CD4-positive, alpha-beta T cell (primary cell): ENCODE measurements at places on chromosomes 4 and X.

GRCh38 chrX:3461397-3462165, 115.1 kb upstream of the MXRA5 start:
- no peaks in the 10 kb centered on the region for H3K36me3 ChIP-seq
- no peaks in the 10 kb centered on the region for H3K4me1 ChIP-seq
- DNase-seq, result no peak
- no peak overlapping the region for H3K27ac ChIP-seq

GRCh38 chrX:1336331-1336943, at the start of gene IL3RA:
Gene IL3RA, plus strand, starts transcription at chrX:1336785. Its CDS starts 4,981 bp downstream, at chrX:1341766.
- no peak within 1 kb of the TSS for H3K27ac ChIP-seq
- H3K36me3 ChIP-seq, result no peaks in the 10 kb centered on the region
- no peak for DNase-seq
- H3K27me3 ChIP-seq, result no peaks in the 10 kb centered on the region
- H3K4me1 ChIP-seq, result peaks cover 19% of the 10 kb centered on the region

GRCh38 chr4:80072228-80072743, 743 bp downstream of the ANTXR2 start:
- peaks cover 22% of the 10 kb centered on the region for H3K4me1 ChIP-seq
- H3K27ac ChIP-seq, result peak overlapping the region; percentile 78
- H3K27me3 ChIP-seq, result no peaks in the 10 kb centered on the region
- DNase-seq, result peak; percentile 49
- peak overlapping the region; percentile 90 for H3K4me3 ChIP-seq
- peaks cover 12% of the 10 kb centered on the region for H3K36me3 ChIP-seq

GRCh38 chrX:70485466-70485865, 40.8 kb downstream of the DLG3 start:
- H3K27me3 ChIP-seq, result no peaks in the 10 kb centered on the region
- peaks cover 11% of the 10 kb centered on the region for H3K36me3 ChIP-seq
- no peak overlapping the region for H3K27ac ChIP-seq
- no peak overlapping the region for H3K4me3 ChIP-seq

DNA sequence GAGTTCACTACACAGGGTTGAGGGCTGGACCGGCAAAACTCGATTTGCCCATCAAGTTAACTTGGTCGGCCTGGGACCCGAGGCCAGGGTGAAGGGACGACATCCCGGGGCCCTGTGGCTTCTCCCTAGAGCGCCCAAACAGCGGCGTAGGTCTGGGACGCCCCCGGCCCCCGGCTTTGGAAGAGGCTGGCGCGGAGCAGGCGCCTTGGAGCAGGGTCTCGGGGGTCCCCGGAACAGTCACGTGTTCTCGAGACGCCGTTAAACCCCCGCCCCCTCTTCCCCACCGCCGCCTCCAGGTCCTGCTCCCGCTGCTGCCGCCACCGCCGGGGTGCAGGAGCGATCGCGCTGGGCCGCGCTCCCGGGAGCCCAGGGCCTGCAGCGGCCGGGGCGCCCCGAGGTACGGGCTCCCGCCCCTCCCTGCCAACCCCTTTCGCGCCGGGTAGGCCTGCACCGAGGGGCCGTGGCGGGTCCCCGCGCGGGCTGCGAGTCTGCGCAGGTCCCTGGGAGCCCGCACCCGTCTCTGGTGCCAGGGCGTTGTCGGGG, at the start of gene NPY5R:
TSS of gene NPY5R (plus strand) at position 289 of the 543 bp plus-strand sequence. CDS start 6,382 bp downstream, outside the sequence.
- no peak within 1 kb of the TSS for H3K27ac ChIP-seq
- no peak within 1 kb of the TSS for H3K4me3 ChIP-seq
- H3K27me3 ChIP-seq, result peaks cover 15% of the 10 kb centered on the region
- DNase-seq, result no peak

DNA sequence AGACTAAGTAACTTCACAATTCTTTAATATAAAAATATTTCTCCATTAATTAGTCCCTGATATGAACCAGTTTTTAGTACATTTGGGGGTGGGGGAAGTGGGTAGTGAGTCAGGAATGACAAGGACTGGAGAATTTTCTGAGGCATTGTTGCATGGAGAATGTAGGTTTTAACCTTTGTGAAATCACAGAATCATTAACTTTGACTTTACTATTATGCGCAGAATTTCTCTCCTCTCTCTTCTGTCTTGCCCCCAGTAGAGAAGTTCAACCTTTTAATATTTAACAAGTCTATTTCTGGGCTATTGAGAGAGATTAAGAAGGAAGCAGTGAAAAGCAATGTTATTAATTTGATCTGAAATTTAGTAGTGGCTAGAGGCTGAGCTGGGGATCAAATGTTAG, 597.0 kb downstream of the PCDH18 start:
- no peaks in the 10 kb centered on the region for H3K27me3 ChIP-seq
- no peak overlapping the region for H3K4me3 ChIP-seq
- no peak overlapping the region for H3K27ac ChIP-seq
- H3K4me1 ChIP-seq, result no peaks in the 10 kb centered on the region
- H3K36me3 ChIP-seq, result no peaks in the 10 kb centered on the region

- H3K36me3 ChIP-seq, result no peaks in the 10 kb centered on the region
- H3K4me1 ChIP-seq, result no peaks in the 10 kb centered on the region
- no peak overlapping the region for H3K4me3 ChIP-seq
- no peaks in the 10 kb centered on the region for H3K27me3 ChIP-seq
Observed at GRCh38 chrX:132967049-132967448, 8.6 kb upstream of the HS6ST2 start.

DNA sequence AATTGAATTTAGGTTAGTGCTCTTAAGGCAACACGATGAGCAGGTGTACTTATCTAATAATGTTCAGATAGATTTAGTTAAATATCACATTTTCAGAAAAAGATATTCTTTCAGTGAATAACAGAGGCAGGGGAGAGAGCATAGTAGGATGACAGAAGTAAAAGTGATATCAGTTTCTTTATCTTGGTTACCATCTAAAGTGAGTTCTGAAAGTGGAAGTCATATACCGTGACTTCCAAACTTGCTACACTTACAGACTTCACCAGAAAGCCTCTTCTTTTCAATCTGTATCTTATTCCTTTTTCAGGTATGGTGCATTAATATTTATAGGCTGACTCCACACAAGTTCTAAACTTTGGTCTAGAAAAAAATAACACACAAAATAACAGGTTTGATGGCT, 124.9 kb downstream of the POU4F2 start:
- peaks cover 4% of the 10 kb centered on the region for H3K27me3 ChIP-seq
- H3K4me3 ChIP-seq, result no peak overlapping the region
- DNase-seq, result no peak
- no peak overlapping the region for H3K27ac ChIP-seq
- no peaks in the 10 kb centered on the region for H3K4me1 ChIP-seq

GRCh38 chr4:56181140-56181953, 205.9 kb downstream of the AASDH start:
- H3K4me1 ChIP-seq, result no peaks in the 10 kb centered on the region
- no peaks in the 10 kb centered on the region for H3K27me3 ChIP-seq
- H3K4me3 ChIP-seq, result no peak overlapping the region
- DNase-seq, result no peak
- H3K36me3 ChIP-seq, result no peaks in the 10 kb centered on the region

GRCh38 chr4:1215141-1216075, 33.5 kb downstream of the CTBP1 start:
- H3K27ac ChIP-seq, result no peak overlapping the region
- H3K4me1 ChIP-seq, result peaks cover 44% of the 10 kb centered on the region

DNA sequence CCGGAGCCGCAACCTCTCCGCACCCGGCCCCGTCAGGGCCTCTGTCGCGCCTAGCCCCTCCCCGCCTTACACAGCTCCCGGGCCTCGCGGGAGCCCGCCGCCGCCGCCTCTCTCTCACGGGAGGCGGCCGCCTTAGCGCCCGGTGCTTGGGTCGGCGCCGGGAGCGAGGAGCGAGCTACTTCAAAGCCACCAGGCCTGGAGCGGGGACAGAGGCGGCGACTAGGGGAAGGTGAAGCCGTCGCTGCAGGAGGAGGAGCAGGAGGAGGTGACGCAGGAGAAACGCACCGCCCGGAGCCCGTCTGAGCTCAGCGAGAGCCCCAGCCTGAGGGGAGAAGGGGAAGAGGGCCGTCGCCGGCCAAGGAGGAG, 250 bp downstream of the USP9X start:
- H3K27me3 ChIP-seq, result no peaks in the 10 kb centered on the region
- peak overlapping the region; percentile 86 for H3K4me3 ChIP-seq
- peaks cover 2% of the 10 kb centered on the region for H3K36me3 ChIP-seq
- peak; percentile 64 for DNase-seq

DNA sequence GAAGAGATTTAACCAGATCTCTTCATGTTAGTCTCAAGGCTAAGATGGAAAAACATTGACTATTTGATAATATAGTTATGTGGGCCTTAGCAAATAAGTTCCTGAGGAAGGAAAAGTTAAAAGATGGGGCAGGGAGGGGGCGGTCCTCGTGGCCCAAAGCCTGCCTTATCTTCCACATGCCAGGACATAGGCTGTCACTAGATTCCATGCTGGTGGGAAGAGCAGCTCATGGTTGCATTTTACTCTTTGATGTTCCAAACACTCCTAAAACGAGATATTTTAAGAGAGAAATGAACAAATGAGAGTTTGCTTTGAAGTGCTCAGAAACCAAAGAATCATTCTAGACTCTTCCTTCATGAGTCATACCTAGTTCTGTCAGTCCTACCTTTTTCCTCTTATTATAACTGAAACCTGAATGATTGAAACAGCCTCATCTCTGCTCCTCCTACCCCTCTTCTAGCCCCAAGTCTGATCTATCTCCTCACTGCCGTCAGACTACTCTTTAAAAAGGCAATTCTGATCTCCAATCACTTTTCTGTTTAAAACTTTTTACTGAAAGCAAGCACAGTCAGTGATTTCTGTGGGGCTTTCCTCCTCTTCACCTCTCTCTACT, 25.1 kb downstream of the RAB9B start:
- H3K4me1 ChIP-seq, result no peaks in the 10 kb centered on the region
- no peaks in the 10 kb centered on the region for H3K36me3 ChIP-seq
- DNase-seq, result no peak
- H3K27ac ChIP-seq, result no peak overlapping the region
- H3K27me3 ChIP-seq, result no peaks in the 10 kb centered on the region
- H3K4me3 ChIP-seq, result no peak overlapping the region

- no peaks in the 10 kb centered on the region for H3K36me3 ChIP-seq
- no peak for DNase-seq
- no peak overlapping the region for H3K4me3 ChIP-seq
Observed at GRCh38 chrX:11888421-11888820, 130.4 kb downstream of the MSL3 start.

GRCh38 chr4:184237612-184238011, 19.9 kb upstream of the ENPP6 start:
- H3K27me3 ChIP-seq, result no peaks in the 10 kb centered on the region
- no peak overlapping the region for H3K4me3 ChIP-seq
- H3K36me3 ChIP-seq, result no peaks in the 10 kb centered on the region

- peaks cover 2% of the 10 kb centered on the region for H3K27me3 ChIP-seq
- no peak for DNase-seq
- no peak overlapping the region for H3K4me3 ChIP-seq
- H3K27ac ChIP-seq, result no peak overlapping the region
- no peaks in the 10 kb centered on the region for H3K4me1 ChIP-seq
- H3K36me3 ChIP-seq, result no peaks in the 10 kb centered on the region
Observed at GRCh38 chr4:9870165-9870790, 88.8 kb downstream of the DRD5 start.

- H3K27me3 ChIP-seq, result peaks cover 2% of the 10 kb centered on the region
- H3K36me3 ChIP-seq, result no peaks in the 10 kb centered on the region
- DNase-seq, result no peak
- no peak overlapping the region for H3K27ac ChIP-seq
Observed at GRCh38 chr4:3827616-3828492, 61.7 kb downstream of the ADRA2C start.

GRCh38 chrX:142483965-142484364, 278.9 kb upstream of the MAGEC2 start:
- no peaks in the 10 kb centered on the region for H3K36me3 ChIP-seq
- no peak overlapping the region for H3K27ac ChIP-seq
- no peak overlapping the region for H3K4me3 ChIP-seq
- no peak for DNase-seq

- no peaks in the 10 kb centered on the region for H3K27me3 ChIP-seq
- DNase-seq, result no peak
- H3K4me3 ChIP-seq, result no peak overlapping the region
Observed at GRCh38 chr4:66048861-66049260, 378.6 kb upstream of the EPHA5 start.

- no peak overlapping the region for H3K27ac ChIP-seq
- no peak for DNase-seq
- no peak overlapping the region for H3K4me3 ChIP-seq
- peaks cover 7% of the 10 kb centered on the region for H3K27me3 ChIP-seq
- peaks cover 16% of the 10 kb centered on the region for H3K4me1 ChIP-seq
Observed at GRCh38 chr4:120924931-120925330, 2.4 kb upstream of the PRDM5 start.

DNA sequence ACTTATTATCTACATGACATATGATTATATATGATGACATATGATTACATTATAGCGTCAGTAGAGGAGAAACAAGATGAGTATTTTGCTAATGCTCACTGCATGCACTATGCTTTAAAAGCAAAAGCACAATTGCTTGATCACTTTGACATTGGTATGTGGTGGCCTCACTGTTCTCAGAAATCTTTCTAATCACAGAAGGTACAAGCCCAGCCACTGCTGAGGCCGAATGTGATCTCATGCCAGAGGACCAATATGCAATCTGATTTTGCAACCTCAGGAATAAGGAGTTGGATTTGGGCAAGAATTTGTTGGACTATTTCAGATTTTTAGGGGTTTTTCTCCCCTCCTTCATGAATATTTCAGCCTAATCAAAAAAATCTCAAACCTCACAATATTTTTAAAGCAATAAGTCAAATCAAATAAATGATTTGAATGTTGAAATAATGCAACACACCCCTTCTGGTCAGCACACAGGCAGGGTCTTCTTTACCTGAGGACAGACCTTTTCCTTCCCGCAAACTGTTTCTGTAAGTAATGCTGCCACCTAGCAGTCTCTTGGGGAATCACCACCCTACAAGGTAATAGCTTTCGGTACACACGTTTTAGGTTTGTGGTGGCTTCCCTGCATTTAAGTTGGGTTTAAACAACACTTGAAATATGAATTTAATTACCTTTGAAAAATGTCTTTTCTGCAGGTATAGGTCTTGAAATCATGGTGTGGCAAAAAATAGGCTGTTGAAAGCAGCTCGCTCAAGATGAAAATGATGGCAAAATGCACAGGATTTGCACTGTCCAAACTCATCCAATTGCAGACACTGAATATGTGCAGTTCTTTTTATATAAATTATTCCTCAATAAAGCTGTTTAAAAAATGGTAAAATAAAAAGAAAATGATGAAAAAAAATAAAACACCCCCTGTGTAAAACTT, 4.8 kb upstream of the CXCL13 start:
- H3K27ac ChIP-seq, result no peak overlapping the region
- no peaks in the 10 kb centered on the region for H3K36me3 ChIP-seq
- H3K27me3 ChIP-seq, result no peaks in the 10 kb centered on the region
- H3K4me1 ChIP-seq, result no peaks in the 10 kb centered on the region

- no peak overlapping the region for H3K27ac ChIP-seq
- no peaks in the 10 kb centered on the region for H3K4me1 ChIP-seq
- DNase-seq, result no peak
- no peaks in the 10 kb centered on the region for H3K36me3 ChIP-seq
- H3K4me3 ChIP-seq, result no peak overlapping the region
Observed at GRCh38 chr4:37872310-37872988, 18.4 kb upstream of the TBC1D1 start.

GRCh38 chr4:76762137-76763130, 135.5 kb downstream of the SOWAHB start:
- H3K4me3 ChIP-seq, result no peak overlapping the region
- no peaks in the 10 kb centered on the region for H3K27me3 ChIP-seq
- no peak for DNase-seq
- H3K36me3 ChIP-seq, result no peaks in the 10 kb centered on the region
- H3K27ac ChIP-seq, result no peak overlapping the region
- no peaks in the 10 kb centered on the region for H3K4me1 ChIP-seq
